ENCODE measurements at places on chromosomes 2 and 18.

GRCh38 chr2:157067562-157067961, 189.9 kb upstream of the GALNT5 start:
- H3K27me3 ChIP-seq = peaks cover 4% of the 10 kb centered on the region
- no peak overlapping the region for H3K4me3 ChIP-seq
- H3K4me1 ChIP-seq = no peaks in the 10 kb centered on the region
- no peak overlapping the region for H3K27ac ChIP-seq
- DNase-seq = no peak
- H3K36me3 ChIP-seq = peaks cover 2% of the 10 kb centered on the region

- peaks cover 2% of the 10 kb centered on the region for H3K4me1 ChIP-seq
- H3K36me3 ChIP-seq = no peaks in the 10 kb centered on the region
- H3K27ac ChIP-seq = no peak overlapping the region
- H3K4me3 ChIP-seq = no peak overlapping the region
- no peak for DNase-seq
These were observed 175.3 kb downstream of the INHBB start for GRCh38 chr2:120520929-120521912.

GRCh38 chr2:219497495-219498279, 1.0 kb upstream of the GMPPA start:
- H3K27me3 ChIP-seq = peaks cover 56% of the 10 kb centered on the region
- no peak for DNase-seq
- H3K27ac ChIP-seq = peak overlapping the region; percentile 96
- peaks cover 29% of the 10 kb centered on the region for H3K4me1 ChIP-seq
- peak overlapping the region; percentile 100 for H3K4me3 ChIP-seq

DNA sequence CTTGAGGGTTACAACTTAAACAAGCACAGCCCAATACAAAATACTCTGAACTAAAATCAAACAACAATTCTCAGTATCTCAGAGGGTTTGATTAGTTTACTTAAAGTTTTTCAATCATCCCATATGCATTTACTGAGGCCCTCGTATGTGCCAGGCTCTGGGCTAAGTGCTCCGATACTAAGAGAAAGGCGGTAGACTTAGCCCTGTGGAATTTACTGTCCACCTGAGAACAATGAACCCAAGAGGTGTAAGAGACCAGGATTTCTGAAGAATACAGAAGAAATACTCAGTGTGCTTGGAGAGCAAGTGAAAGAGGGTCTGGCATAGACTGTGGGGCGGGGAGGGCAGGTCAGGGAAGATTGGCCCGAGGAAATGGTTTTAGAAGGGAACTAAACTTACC, 25.1 kb upstream of the SCYGR1 start:
- peaks cover 2% of the 10 kb centered on the region for H3K36me3 ChIP-seq
- no peaks in the 10 kb centered on the region for H3K27me3 ChIP-seq
- no peak overlapping the region for H3K27ac ChIP-seq
- peaks cover 17% of the 10 kb centered on the region for H3K4me1 ChIP-seq

- peak overlapping the region; percentile 49 for H3K4me3 ChIP-seq
- no peaks in the 10 kb centered on the region for H3K27me3 ChIP-seq
- H3K4me1 ChIP-seq = peaks cover 19% of the 10 kb centered on the region
- DNase-seq = no peak
These were observed 38.1 kb downstream of the NAPG start for GRCh38 chr18:10563886-10564285.

DNA sequence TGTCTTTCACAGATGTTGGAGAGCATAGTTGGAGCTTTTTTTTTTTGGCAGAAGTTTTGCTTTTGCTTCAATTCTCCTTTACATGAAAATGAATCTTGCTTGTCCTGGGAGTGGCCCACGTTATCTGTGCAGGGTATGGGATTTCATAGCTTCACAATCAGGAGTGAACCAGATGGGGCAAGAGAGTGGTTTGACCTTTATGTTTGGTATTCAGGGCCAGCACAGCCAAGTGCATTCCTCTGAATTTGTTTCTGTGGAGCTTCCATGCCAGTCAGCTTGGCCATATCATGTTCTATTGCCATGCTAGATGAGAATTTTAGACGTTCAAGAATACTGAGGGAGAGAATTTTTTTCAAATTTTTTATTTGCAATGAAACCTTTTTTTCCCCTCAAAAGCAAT, 116.6 kb downstream of the PRPF40A start:
- H3K27me3 ChIP-seq = peaks cover 12% of the 10 kb centered on the region
- DNase-seq = no peak
- H3K4me1 ChIP-seq = peaks cover 2% of the 10 kb centered on the region
- H3K27ac ChIP-seq = no peak overlapping the region

GRCh38 chr2:29841386-29842004, 79.9 kb downstream of the ALK start:
- peaks cover 46% of the 10 kb centered on the region for H3K27me3 ChIP-seq
- H3K27ac ChIP-seq = no peak overlapping the region
- H3K36me3 ChIP-seq = peaks cover 5% of the 10 kb centered on the region
- H3K4me3 ChIP-seq = no peak overlapping the region
- H3K4me1 ChIP-seq = peaks cover 2% of the 10 kb centered on the region
- DNase-seq = no peak

DNA sequence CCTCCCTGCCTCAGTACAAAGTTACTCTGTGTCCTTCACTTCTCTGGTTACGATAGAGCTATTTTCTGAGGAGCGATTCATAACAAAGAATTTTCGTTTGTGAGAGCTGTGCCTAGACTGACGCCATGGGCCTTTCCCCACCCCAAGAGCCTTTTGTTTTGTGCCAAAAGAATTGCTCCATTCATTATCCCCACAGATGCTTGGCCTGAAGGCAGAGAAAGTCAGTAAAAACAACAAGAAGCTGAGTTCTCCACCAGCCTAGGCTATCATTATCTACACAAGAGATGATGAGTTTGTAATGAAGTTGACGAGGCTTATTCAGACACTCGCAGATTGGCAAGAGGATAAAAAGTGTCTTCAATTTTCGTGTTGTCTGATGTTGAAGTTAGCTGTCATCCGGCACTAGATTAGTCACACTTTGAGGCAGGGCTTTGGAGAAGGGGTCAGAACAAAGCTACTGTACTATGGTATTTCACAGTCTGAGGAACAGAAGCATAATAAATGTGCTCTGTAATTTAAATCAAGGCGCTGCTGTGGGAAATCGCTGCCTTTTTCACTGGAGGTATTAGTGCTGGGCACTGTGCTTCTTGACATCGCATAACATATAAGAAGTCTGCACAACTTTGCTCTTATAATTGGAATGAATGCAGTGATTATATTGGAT, 278.4 kb upstream of the FIGN start:
- no peaks in the 10 kb centered on the region for H3K27me3 ChIP-seq
- no peak overlapping the region for H3K4me3 ChIP-seq
- no peaks in the 10 kb centered on the region for H3K4me1 ChIP-seq
- no peak overlapping the region for H3K27ac ChIP-seq

- peaks cover 43% of the 10 kb centered on the region for H3K27me3 ChIP-seq
- no peak for DNase-seq
- H3K4me1 ChIP-seq = no peaks in the 10 kb centered on the region
- H3K36me3 ChIP-seq = no peaks in the 10 kb centered on the region
- H3K4me3 ChIP-seq = no peak overlapping the region
- H3K27ac ChIP-seq = no peak overlapping the region
These were observed 74.2 kb downstream of the CD8B2 start for GRCh38 chr2:106561356-106561755.

DNA sequence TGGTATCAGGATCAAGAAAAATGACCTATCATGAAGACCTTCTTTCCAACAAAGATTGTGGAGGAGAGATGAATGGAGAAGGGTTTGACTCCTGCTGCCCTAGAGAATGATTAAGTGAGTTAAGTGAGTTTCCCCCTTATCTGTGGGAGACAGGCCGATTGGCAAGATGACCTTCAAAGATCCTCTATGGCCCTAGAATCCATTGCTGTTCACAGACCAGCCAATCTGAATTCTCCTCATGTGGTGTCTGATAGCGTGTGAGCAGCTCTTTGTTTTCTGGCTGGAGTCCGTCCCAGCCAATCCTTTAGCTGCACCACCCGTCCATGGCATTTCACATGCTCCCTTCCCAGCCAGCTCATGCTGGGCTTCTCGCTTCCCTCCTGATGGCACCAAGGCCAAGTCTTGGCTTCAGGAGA, 79.4 kb downstream of the MARCHF4 start:
- peaks cover 4% of the 10 kb centered on the region for H3K4me1 ChIP-seq
- no peaks in the 10 kb centered on the region for H3K27me3 ChIP-seq
- no peaks in the 10 kb centered on the region for H3K36me3 ChIP-seq
- H3K27ac ChIP-seq = no peak overlapping the region

DNA sequence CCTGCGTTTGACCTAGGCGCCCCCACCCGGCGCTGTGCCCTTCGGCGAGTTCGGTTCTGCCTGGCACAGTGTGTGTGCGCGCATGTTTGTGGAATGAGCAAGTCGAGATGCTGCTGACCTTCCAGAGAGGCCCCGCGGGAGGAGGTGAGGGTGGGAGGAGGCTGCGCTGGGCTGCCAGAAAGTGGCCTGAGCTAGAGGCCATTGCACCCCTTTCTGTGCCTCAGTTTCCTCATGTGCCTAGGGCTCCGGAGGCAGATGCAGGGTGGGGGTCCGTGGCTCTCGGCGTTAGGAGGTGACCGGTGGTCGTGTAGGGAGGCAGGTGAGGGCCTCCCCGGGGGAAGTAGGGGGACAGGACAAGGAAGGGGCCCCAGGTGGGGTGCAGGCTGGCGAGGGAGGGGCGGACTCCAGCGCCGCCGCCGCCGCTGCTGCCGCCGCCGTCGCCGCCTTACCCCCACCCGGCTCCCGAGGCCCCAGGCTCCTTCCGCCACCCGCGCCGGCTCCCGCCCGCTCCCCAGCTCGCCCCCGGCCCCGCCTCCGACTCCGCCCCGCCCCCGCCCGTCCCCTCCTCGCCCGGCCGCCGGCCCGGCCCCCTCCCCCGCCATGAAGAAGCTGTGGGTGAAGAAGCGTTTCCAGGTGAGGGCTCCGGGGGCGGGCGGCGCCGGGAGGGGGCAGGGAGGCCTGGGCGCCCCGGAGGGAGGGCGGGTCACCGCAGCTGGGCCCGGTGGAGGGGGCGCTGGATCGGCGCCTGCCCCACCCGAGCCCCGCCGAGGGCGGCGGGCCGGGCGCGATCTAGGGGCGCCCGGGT, 7.0 kb downstream of the SPEG start:
- DNase-seq = peak; percentile 55
- no peaks in the 10 kb centered on the region for H3K36me3 ChIP-seq
- H3K27me3 ChIP-seq = peaks cover 5% of the 10 kb centered on the region
- H3K27ac ChIP-seq = no peak overlapping the region
- H3K4me3 ChIP-seq = peak overlapping the region; percentile 89

DNA sequence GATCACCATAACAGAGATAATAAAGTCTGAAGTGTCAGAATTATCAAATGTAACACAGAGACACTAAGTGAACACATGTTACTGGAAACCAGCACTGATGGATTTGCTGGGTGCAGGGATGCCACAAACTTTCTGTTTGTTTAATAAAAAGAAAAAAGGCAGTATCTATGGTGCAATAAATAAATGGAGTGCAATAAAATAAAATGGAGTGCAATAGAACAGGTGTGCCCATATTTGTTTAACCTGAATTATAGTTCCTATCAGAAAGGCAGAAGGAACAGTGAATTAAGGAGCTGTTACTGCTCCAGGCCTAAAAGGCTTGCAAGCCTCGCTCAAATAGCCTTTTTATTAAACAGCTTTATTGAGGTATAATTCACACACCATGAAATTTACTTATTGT, 81.0 kb upstream of the KIDINS220 start:
- no peaks in the 10 kb centered on the region for H3K36me3 ChIP-seq
- no peak overlapping the region for H3K4me3 ChIP-seq
- no peaks in the 10 kb centered on the region for H3K27me3 ChIP-seq
- no peak for DNase-seq
- no peak overlapping the region for H3K27ac ChIP-seq

- DNase-seq = no peak
- H3K27me3 ChIP-seq = peaks cover 18% of the 10 kb centered on the region
- H3K4me3 ChIP-seq = no peak overlapping the region
These were observed 88.8 kb upstream of the SNTG2 start for GRCh38 chr2:861655-862354.

All from T-helper 17 cell (primary cell).